ENCODE measurements at places on chromosomes 3 and 15. TPM values are rescaled to one million over a fixed set of nuclear protein-coding genes. Genes with fewer than 3 reads are reported as not detected.

- H3K4me1 ChIP-seq: no peaks in the 10 kb centered on the region
- no peak for DNase-seq
- no peak overlapping the region for H3K27ac ChIP-seq
- H3K4me3 ChIP-seq: no peak overlapping the region
- H3K27me3 ChIP-seq: peaks cover 5% of the 10 kb centered on the region
Observed at GRCh38 chr3:171874879-171875278, 31.7 kb downstream of the TMEM212 start.

The ACAN gene
- total RNA-seq: 0.05 TPM

DNA sequence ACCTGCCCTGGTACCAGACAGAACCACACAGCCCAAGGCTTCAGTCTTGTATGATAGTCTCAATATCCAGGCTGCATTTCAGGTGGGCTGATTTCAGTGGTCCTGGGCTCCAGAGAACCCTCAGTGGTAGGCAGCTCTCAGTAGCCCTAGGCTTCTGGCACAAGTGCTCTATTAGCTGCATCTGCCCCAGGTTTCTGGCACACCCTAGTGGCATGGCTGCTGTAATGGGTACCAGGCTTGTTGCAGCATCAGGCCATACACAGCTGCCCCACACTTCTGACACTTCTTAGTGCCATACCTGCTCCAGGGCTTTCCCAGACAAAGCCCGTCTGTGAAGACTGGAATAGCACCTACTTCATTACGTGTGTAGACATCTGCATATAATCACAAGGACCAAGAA, 1062.2 kb upstream of the EPHA6 start:
- no peak overlapping the region for H3K4me3 ChIP-seq
- H3K36me3 ChIP-seq: no peaks in the 10 kb centered on the region
- H3K27me3 ChIP-seq: no peaks in the 10 kb centered on the region
- no peaks in the 10 kb centered on the region for H3K4me1 ChIP-seq
- no peak overlapping the region for H3K27ac ChIP-seq
- no peak for DNase-seq

GRCh38 chr3:176566757-176567156, 630.5 kb downstream of the TBL1XR1 start:
- no peak overlapping the region for H3K4me3 ChIP-seq
- no peak overlapping the region for H3K27ac ChIP-seq
- no peak for DNase-seq
- H3K27me3 ChIP-seq: no peaks in the 10 kb centered on the region
- H3K36me3 ChIP-seq: no peaks in the 10 kb centered on the region
- no peaks in the 10 kb centered on the region for H3K4me1 ChIP-seq

The SCG5 gene
- total RNA-seq: 0.74 TPM

GRCh38 chr3:150635076-150635475, 32.0 kb downstream of the SELENOT start:
- DNase-seq: no peak
- peak overlapping the region; percentile 91 for H3K27ac ChIP-seq
- no peaks in the 10 kb centered on the region for H3K36me3 ChIP-seq
- H3K4me1 ChIP-seq: peaks cover 41% of the 10 kb centered on the region

DNA sequence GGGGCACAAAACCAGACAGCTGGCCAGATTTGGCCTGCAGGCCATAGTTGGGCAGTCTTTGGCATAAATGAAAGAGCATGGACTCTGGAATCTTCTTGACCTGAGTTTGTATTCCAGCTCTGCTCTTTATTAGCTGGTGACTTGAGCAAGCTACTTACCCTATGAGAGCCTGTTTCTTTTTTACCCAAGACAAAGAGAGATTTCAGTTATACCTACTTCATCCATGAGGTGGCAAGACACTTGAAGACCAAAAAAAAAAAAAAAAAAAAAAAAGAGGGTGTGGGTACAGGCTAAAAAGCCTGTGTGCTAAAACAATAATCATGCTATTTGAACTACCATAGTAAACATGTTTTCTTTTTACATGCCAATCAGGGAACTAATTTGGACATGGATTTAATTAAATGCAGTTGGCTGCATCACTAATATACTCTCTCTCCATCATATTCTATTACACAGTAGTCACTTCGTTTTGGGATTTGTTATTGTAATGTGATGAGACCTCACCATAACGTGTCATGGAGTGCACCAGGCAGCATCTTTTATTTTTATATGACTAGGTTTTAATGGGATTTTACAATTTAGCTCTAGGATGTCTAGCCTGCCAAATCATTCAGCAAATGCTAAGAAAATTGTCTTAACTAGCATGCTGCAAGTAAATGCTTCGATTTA, 109.2 kb upstream of the FHIT start:
- H3K4me3 ChIP-seq: no peak overlapping the region
- no peak for DNase-seq
- H3K27me3 ChIP-seq: no peaks in the 10 kb centered on the region
- H3K27ac ChIP-seq: no peak overlapping the region
- H3K4me1 ChIP-seq: no peaks in the 10 kb centered on the region

- no peak overlapping the region for H3K27ac ChIP-seq
Observed at GRCh38 chr15:71301958-71302621, 186.8 kb downstream of the THSD4 start.

DNA sequence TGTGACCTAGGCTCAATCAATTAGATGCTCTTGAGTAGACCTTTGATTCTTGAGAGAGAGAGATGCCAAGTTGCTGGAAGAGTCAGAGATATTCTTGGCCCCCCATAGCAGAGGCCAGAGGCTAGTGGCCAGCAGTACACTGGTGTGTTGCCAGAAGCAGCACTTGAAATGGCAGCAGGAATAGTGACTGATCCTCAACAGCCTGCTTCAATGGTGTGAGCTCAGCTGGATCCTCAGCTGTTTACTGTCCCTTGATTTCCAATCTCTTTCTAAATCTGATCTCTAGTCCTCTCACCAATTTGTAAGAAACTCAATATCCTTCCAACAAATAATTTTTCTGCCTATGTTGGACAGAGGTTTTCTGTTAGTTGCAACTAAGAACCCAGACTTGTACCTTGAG, 170.3 kb upstream of the CCDC54 start:
- no peaks in the 10 kb centered on the region for H3K4me1 ChIP-seq
- H3K27me3 ChIP-seq: peaks cover 24% of the 10 kb centered on the region
- no peaks in the 10 kb centered on the region for H3K36me3 ChIP-seq
- H3K4me3 ChIP-seq: no peak overlapping the region
- DNase-seq: no peak
- no peak overlapping the region for H3K27ac ChIP-seq

The GOLGA6L7 gene
- total RNA-seq: not detected

The SCG3 gene
- not detected for total RNA-seq
